ENCODE measurements at places on chromosomes 5 and 9.

- no peak for DNase-seq
Measured at GRCh38 chr5:173010021-173010420, 26.4 kb downstream of the ATP6V0E1 start.

DNA sequence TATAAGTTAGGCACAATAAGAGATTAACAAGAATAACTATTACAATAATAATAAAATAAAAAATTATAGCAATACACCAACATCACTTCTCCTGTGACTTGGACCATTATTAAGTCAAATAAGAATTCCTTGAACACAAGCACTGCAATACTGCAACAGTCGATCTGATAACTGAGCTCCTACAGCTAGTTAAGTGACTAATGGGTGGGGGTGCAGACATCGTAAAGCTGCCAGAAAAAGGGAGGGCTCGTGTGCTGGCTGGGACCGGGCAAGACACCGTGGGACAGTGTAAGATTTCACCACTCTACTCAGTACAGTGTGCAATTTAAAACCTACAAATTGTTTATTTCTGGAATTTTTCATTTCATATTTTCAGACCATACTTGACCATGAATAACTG lies 78.8 kb downstream of the SNX24 start:
- DNase-seq, result no peak

GRCh38 chr5:92409134-92409533 lies 1026.0 kb upstream of the ARRDC3 start:
- DNase-seq, result no peak

GRCh38 chr5:861442-862366 lies 10.9 kb upstream of the ZDHHC11 start:
- DNase-seq, result no peak

DNA sequence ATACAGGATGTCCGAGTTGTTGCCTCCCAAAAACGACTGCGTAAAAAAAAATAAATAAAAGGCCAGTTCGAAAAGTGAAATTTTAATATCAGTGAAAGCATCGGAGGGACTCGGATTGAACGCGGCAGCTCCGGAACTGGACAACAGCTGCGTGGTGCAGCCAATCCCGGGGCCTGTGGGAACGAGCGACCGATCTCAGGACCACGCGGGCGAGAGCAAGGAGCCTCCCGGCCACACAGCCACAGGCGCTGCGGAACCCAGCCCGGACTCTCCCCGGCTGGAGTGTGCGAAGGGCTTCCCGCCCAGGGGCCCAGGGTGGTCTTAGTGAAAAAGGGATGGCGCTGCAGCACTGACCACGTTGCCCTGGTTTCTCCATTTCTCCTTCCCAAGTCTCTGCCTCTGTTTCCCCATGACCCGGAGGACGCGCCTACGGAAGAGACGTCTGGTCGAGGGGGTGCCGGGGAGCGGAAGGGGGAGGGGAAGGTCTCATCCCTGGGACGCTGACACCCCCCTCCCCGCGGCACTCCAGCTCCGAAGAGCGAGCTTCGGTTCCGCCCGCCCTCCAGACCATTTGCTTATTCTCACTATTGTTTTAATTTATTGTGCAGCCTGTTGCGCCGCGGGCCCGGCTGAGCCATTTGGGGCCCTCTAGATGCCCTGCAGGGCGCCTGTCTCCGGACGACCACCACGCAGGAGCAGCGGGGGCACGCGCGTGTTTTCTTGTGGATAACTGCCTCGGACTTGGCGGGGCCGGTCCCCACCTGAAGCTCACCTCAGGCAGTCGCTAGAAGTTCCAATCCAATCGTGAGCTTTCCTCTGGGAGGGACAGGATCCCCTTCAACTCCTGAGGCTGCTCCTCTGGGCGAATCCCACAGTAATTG lies 303.0 kb downstream of the PARP8 start:
- DNase-seq, result no peak

All from RWPE2 (cell line).